ENCODE measurements at places on chromosomes 2 and 18.

- DNase-seq = no peak
These were observed 5.4 kb upstream of the IL1R1 start for GRCh38 chr2:102137138-102137537.

DNA sequence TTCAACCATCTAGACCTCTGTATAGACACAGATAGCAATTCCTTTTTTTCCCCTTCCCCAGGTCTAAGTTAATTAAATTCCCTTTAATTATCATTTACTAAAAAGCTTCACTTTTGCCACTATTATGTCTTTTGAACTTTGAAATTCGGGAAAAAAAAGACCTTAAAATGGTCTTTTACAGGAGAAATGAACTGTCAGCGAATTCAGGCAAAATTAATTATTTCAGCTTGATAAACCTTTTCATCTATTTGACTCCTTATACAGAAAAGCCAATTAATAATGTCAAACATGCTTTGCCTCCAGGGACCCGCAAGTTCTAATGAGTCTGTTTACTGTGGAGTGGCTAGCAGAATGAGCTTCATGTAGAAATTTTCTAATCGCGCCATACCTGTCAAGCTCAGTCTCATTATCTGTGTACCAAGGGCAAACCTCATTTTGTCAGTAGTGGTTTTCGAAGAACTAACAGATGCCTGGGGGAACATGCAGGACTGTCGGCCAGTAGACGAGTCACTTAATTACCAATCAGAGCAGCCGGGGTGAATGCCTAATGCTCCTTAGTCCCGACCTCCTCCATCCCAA lies 287.7 kb downstream of the INSIG2 start:
- DNase-seq = no peak

DNA sequence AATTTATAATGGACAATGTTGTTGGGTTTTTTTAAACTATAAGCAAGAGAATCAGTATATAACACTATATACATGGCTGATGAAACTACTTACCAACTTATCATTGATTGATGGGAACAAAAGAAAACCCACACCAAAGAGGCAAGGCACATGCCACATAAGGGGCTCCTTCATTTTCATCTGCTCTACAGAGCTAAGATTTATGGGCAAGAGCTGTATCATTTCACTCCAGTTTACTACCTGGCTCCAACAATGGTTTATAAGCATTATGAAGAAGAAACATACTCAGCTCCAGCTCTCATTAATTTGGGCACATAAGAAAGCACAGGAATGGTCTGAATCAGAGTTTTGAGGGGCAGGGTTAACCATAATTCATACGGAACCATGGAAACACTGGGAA lies 283.3 kb downstream of the AGPS start:
- no peak for DNase-seq

DNA sequence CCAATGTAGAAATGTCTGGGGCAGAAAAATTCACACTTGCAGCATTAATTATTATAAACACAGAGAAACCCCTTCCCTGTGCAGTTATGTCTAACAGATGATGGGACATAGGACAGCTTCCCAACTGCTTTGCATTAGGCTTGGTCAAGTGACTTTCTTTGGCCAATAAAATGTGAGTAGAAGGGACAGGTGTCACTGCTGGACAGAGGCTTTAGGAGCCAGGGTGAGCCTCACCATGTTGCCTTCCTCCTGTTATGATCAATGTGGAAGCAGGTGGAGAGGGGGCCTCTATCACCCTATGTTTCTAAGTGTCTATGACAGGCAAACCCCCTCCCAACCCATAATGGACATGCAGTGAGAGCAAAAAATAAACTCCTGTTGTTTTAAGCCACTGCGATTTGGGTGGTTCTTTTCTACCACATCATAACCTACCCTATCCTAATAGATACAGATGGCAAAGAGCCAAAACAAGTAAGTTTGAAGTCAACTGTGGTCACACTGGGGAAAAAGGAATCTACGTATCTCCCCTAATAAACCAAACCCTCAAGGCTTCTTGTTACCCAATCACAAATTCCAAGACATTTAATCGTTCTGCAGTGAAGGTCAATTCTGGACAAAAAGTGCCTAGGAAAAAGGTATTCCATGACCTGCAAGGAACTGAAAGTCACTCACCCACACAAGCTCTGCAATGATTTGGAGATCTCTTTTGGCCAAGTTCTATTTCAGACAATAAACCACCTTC lies 28.6 kb upstream of the POU3F3 start:
- DNase-seq = no peak

DNA sequence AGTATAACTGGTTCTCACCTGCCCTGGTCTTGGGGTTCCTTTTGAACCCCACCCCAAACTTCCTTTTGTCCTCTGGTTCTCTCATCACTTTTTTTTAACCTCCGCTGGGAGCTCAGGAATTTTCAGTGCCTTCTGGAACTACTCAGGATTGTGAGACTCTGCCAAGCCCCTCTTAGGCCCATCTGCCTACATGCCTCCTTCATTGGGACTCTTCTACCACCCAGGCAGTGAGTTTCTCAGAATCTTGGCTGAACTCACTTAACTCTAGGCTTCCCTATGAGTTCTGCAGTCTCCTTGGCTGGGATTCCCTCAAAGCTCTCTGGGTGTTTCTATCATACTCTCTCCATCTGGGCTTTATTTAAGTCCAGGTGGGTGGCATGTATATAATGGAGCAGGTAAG lies 86.3 kb downstream of the MDH1 start:
- DNase-seq = no peak
